ENCODE measurements at places on chromosomes 3 and 15.
A peak's percentile ranks its signal among the peaks of the same experiment; 100 is the strongest.

GRCh38 chr3:13140596-13140995 is 67.4 kb upstream of the IQSEC1 start:
- DNase-seq = no peak

DNA sequence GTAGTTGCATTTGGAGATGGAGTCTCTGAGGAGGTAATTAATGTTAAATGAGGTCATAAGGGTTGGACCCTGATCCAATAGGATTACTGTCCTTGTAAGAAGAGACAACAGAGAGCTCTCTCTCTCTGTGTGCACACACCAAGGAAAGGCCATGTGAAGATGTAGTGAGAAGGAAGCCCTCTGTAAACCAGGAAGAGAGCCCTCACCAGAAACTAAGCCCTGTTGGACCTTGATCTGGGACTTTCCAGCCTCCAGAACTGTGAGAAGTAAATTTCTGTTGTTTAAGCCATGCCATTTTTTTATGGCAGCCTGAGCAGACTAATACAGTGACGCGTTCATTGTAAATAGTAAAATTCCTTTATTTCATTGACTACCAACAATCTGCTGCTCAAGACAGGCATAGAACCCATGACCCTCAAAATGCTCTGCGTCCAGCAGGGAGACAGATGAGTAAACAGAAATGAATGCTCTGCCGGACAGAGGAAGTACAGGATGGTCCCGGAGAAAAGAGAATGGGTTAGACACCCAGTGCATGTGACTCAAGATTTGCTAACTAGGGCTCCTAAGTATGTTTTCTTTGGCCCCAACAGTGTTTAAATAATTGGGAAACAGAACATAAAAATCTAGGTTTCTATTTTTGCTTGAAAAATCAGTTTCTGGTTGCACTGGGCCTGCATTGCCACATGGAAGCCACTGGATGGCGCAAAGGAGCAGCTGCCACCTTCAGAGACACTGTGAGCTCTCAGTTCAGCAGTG is 37.9 kb upstream of the TNFAIP8L3 start:
- DNase-seq = peak; percentile 15

DNA sequence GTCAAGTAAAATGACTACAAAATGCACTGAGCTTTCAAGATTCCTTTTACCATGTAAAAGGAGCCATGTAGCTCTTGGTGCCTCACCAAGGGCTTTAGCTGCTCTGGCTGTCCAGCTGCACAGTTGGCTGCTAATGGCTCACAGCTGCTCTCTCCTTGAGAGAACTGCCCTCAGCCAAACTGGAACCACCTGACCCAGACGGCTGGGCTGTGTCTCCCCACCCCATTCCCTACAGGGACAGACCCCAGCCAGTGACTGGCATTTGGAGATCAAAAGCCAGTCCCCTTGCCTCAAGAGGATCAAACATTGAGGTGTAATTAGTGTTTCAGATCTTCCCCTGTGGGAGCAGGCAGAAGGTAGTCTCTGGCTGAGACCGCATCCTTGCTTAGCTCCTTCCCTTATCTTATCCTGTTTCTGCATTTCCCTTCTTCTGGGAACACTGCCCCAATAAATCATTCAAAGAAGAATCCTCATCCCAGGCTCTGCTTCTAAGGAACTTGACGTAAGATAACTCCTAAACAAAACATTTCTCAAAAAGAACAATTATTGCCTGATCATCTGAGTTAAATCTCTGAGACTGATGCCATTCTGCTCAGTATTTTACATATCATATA is 28.6 kb upstream of the UBE2E2 start:
- no peak for DNase-seq

DNA sequence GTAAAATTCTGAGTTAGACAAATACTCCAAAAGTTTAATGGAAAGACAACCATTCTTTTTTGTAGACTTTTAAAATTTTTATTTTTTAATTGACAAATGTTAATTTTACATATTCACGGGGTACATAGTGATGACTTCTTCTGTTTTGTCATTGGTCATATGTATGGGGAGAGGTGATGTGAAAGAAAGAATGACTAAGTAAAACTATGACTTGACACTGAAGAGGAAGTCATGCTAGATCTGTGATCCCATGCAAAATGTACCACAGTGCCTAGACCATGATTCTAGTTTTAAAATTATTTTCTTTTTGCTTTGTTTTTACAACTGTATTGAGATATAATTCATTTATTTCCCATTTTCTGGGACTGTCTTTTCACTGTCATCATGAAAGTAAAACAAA is 281.6 kb downstream of the MBNL1 start:
- DNase-seq = peak; percentile 1

DNA sequence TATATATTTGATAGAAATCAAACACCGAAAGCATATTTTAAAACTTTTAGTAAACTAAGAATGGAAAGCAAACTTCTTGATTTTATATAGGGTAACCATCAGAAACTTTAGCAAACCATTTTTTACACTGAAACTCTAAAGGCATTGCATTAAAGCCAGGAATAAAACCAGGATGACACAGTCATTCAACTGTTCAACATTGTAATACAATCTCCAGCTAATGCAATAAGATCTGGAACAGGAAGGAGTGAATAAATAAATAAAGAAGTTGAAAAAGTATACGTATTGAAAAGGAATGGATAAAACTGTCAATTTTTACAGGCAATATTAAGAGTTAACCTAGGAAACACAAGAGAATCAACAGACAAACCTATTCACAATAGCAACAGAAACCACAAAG is 181.9 kb upstream of the TTC14 start:
- no peak for DNase-seq

- peak; percentile 82 for DNase-seq
These were observed 258.5 kb downstream of the PDCD6IP start for GRCh38 chr3:34056951-34057390.

DNA sequence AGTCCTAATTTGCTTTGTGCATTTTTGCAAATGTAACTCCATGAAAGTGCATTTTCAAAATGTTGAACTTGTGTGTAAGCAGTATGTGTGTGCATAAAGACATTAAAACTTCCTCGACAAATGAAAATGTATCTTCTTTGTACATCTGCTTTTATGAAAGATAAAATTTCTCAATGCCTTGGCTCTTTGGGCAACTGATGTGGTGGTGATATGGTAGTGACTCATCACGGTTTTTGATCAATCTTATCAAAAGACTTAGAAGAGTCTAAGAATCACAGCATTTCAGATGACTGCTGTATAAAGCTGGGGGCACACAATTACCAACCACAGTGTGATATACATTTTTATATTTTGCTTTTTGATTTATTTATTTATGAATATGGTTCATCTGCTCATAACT is 5.4 kb upstream of the MASP1 start:
- DNase-seq = no peak

DNA sequence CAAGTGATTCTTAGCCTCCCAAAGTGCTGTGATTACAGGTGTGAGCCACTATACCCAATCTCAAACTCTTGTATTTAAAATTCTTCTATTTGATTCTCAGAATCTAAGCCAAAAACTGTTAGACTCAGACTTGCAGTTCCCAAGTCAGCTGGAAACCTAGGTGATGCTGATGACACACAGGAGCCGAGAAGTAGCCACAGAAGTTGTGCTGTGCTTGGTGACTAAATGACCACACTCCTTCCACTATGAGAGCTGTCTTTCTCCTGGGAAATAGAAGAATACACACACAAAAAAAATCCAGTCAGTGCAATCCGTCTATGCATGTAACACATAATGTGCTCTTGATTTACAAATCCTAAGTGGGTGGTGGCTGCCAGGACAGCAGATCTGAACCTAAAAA is 33.9 kb downstream of the ILDR1 start:
- DNase-seq = peak; percentile 68

- no peak for DNase-seq
These were observed 17.7 kb downstream of the MYNN start for GRCh38 chr3:169790687-169791429.

- no peak for DNase-seq
These were observed 33.6 kb upstream of the LRRC3B start for GRCh38 chr3:26588931-26589330.

DNA sequence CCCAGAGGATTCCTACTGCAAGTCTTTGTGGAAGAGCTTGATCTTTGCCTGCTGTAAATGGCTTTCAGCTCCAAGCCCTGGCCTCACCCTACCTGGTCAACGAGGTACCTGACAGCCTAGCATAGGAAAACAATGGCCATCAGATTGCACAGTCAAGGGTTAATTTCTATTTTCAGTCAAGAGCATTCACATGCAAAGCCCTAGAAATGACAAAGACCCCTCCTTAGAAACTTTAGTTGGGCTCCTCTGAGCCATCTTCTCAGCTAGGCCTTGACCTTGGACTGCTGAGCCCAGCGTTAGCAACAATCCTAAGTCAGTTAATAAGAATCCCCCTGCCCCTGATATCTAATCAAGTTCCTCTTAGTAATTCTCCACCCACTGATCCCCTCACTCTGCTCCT is 18.5 kb downstream of the MESD start:
- DNase-seq = no peak

DNA sequence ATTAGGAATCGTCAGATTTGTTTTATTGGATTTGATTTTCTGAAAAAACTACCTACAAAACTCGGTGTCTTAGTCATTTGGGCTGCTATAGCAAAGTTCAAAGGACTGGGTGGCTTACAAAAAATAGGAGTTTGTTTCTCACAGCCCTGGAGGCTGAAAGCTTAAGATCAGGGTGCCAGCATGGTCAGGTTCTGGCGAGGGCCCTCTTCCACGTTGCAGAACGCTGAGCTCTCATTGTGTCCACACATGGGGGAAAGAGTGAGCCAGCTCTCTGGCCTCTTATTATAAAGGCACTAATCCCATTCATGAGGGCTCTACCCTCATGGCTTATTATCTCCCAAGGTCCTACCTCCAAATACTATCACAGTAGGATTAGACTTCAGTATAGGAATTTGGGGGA is 40.6 kb upstream of the MRPS22 start:
- no peak for DNase-seq

- no peak for DNase-seq
These were observed 93.3 kb upstream of the CCDC54 start for GRCh38 chr3:107283948-107284347.

DNA sequence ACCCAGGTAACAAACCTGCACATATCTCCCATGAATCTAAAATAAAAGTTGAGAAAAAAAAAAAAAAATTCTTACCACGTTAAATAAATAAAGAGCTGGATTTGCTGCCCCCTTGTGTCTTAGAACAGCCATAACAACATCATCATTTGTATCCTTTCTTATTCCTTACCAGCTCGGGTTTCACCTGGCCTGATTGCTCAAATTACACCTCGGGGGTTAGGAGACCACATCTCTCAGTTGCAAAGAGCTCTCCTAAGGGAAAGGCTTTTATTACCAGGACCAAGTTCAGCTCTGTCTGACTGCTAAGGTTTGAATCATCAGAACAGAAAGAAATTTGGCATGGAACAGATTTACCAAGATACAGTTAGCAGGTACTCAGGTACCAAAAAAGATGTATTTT is 25.8 kb upstream of the RPL39L start:
- DNase-seq = peak; percentile 60

GRCh38 chr3:30954426-30954825 is 60.0 kb upstream of the GADL1 start:
- DNase-seq = no peak

- DNase-seq = no peak
These were observed 42.1 kb downstream of the GOLGA6A start for GRCh38 chr15:74040109-74040850.

DNA sequence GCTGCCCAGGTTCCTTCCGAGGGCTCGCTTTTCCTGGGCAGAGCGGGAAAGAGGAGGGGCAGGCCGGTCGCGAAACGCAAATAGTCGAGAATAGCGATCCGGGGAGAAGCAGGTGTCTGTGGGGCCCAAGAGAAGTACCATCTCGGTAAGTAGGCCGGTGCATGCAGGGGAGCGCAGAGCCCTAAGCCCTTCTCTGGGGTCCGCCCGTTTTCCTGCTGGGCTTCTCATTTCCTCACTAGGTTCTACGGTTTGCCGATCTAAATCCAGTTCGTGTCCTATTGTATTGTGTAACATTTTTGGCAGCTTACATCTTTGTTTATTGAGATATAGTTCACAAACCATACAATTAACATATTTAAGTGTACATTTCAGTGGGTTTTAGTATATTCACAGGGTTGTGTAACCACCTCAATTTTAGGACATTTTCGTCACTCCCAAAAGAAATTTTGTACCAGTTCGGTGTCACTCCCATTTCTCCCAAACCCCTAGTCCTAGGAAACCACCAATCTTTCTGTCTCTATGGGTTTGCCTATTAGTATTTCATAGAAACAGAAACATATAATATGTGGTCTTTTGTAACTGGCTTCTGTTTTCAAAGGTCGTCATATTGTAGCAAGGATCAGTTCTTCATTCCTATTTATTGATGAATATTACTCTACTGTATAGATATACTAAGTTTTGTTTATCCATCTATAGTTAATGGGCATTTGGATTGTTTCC is 6.8 kb upstream of the TRIM69 start:
- peak; percentile 49 for DNase-seq

DNA sequence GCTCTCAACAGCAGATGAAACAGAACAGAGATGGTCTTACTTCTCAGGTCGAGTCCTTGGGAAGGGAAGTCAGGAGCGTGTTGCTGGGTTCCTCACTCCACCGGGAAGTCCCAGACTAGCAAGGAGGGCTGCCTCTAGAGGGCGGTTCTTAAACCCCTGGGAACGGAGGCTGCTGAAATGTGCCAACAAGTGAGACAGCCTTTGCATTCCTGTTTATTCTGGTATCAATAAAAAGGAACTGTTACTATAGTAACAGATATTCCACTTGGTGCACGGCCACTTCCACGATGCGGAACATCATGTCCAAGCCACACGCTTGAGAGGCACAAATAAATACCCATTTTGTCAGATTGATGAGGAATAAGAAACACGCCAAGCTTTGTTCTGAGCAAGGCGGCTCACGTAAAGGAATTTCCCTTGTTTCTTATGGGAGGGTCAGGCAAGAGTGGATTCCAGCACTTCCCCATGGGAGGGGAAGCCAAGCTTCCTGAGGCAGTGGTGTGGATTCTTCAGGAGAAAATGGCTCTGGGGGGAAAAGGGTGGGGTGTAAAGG is at the start of gene FAM107A:
FAM107A (minus strand) TSS at position 123 of the 553 bp plus-strand sequence. CDS start 7,531 bp downstream, outside the sequence.
- no peak for DNase-seq

GRCh38 chr3:171658841-171659240 is 151.4 kb downstream of the PLD1 start:
- no peak for DNase-seq

- no peak for DNase-seq
These were observed 206.7 kb downstream of the THRB start for GRCh38 chr3:24287755-24288450.

DNA sequence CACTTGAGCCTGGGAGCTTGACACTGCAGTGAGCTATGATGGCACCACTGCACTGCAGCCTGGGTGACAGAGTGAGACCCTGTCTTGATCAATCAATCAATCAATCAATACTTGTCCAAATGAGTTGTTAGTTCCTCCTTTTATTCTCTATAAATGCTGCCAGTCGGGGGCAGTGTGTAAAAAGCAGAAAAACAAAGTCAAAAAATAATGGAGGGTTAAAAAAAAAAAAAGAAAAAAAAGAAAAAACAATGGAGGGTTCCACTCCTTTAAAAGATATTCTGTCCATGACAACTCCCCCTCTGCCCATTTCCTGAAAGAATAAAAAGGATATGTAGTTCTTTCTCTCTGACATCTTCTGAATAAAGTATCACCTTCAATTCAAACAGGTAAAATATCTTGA is 1068.6 kb downstream of the FHIT start:
- no peak for DNase-seq
